ENCODE measurements at places on chromosomes 16 and 17.

GRCh38 chr17:5055543-5055942 lies 20.3 kb upstream of the SLC52A1 start:
- no peak for DNase-seq

DNA sequence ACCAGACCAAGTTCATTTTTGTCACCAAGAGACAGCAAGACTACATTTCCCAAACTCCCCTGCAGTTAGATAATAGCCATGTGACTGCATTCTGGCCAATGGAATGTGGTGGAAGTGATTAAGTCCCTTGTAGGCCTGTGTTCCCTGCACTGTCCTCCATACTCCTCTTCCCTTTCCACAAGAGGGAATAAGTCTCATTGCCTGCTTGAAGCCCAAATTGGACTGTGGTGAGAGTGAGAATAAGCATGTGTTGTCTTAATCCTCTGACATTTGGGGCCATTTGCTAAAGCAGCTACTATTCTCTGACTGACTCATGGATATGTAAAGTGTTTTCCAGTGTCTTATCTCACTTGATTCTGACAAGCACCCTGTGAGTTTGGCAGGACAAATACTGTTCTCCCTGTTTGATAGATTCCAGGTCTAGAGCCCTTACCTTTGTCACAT lies 20.7 kb downstream of the PIK3R6 start:
- DNase-seq = no peak

DNA sequence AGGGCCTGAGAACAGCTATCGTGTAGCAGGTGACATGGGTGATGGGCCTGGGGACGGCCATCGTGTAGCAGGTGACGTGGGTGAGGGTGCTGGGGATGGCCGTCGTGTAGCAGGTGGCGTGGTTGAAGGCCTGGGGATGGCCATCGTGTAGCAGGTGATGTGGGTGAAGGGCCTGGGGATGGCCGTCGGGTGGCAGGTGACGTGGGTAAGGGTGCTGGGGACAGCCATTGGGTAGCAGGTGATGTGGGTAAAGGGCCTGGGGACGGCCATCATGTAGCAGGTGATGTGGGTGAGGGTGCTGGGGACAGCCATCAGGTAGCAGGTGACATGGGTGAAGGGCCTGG lies 15.5 kb downstream of the TPSD1 start:
- DNase-seq = no peak

DNA sequence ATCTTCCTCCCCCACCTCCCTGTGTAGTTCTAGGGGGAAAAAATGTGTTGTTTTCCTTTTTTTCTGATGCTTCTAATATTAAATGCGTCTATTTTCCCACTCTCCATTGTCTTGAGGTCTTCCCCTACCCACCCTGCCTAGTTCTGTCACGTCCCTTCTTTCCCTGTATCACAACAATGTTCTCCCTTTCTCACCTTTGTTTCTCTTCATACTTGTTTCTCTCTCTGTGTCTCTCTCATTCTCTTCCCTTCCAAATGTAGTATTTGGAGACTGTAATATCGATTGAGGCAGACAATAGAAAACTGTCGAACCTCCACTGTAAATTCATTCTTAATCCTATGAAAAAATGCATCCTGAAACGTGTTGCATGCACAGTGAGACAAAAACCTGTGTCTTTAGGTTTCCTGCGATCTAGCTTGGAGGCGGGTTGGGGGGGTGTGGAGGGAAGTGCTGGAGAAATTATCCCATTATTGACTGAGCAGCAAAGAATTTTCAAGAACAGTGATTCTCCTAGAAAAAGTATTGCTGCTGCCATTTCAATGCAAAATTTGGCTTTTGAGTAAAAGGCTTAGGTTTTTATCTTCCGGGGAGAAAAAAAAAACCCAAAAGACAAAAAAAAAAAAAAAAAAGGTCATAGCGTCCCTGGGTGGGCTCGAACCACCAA lies 1.3 kb upstream of the PSMB3 start:
- no peak for DNase-seq

DNA sequence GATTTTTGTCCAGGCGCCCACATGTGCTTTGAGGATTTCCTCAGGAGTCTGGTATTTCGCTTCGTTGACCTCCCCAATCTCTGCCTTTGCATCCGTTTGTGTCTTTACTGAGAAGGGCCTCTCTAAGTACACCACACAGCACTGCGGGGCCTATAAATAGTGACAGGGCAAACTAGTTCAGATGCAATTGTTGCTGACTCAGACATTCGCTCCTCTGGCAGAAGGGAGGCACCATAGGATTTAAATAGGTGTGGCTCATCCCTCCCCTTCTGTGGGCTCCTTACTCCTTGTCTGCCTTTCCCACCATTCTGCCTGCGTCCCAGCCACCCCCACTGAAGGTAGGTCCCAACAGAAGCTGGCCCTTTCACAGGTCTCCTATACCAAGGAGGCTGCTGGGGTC lies 192.3 kb downstream of the SHISA9 start:
- DNase-seq = no peak
